ENCODE measurements at places on chromosomes 4 and X.

GRCh38 chrX:48541140-48541814 lies 1.8 kb downstream of the TBC1D25 start:
- no peak for DNase-seq

DNA sequence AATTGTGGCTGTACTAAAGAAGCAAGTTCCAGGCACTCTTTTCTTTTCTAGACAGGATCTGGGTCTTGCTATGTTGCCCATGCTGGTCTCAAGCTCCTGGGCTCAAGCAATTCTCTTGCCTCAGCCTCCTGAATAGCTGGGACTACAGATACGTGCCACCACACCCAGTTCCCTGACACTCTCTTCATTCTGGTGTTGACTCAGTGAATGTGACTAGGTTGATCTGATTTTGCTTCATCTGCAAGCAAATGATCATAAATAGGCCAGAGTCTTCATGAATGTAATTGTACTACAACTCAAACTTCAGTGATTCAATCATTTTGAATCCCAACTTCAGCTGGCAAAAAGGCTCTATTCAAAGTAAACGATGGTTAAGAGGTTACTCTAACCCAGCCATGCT lies 78.5 kb downstream of the APBB2 start:
- no peak for DNase-seq

DNA sequence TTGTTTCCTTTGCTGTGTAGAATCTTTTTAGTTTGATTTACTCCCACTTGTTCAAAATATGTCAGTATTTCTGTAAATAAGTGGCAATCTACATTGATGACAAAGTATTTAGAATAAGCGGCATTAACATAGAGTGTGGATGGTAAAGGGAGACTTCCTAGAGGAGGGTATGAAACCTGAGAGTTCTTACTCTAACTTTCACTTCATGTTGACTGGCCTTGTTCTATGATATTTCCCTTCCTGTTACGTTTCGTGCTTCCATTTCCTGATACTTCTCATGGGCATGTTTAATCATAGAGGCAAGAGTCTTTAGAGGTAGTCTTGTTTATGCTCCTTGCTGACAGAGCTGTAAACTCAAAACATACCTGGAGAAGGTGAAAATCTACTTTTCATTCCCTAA lies 408.9 kb downstream of the GLUD2 start:
- no peak for DNase-seq

DNA sequence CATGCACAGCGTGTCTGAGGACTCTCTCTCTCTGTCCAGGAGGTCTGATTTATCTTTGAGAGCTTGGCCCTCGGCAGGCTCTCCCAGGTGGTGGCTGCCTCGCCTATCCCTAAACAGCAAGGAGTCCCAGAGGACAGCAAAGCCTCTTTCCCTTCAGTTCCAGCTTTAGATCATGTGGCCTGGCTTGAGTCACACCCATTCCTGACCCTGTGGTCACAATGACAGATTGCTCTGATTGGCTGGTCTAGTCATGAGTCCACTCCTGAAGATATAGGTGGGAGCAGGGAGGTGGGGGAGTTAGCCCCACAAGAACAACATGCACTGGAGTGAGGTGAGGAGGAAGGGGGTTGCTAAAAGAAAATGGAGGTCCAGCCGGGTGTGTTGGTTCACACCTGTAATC lies 12.1 kb upstream of the PORCN start:
- no peak for DNase-seq

DNA sequence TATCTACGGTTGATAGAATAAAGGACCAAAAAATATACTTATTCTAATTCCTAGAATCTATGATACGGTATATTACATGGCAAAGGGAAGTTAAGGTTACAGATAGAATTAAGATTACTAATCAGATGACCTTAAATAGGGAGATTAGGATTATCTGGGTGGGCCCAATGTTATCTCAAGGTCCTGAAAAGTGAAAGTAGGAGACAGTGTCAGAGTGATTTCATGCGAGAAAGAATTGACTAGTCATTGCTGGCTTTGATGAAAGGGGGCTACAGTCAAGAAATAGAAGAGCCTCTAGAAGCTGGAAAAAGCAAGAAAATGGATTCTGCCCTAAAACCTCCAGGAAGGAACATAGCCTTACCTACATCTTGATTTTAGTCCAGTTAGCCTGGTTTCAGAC lies 176.9 kb upstream of the PPP1R2C start:
- DNase-seq = no peak

- no peak for DNase-seq
Measured at GRCh38 chr4:104532677-104533076, 38.0 kb upstream of the CXXC4 start.

GRCh38 chr4:154067786-154068185 lies 278.9 kb upstream of the SFRP2 start:
- DNase-seq = no peak

GRCh38 chr4:151993521-151993920 lies 232.7 kb upstream of the GATB start:
- no peak for DNase-seq

DNA sequence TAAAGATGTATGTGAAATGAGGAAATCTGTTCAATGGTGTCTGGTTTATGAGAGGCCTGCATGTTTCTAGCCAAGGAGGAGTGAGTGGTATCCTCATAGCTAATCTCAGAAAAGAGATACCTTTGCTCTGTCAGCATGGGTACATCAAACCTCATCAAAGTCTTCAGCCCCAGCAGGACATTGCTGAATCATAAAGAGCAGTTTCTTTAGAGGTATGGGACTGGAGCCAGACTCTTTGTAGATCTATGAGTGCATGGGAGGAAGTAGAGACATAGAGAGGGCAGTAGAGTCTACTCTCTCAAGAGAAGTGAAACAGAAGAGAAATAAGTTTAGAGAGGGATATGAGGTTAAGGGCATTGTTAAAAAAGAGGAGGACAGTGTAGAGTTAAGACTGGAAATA lies 1950.9 kb downstream of the ARAP2 start:
- DNase-seq = peak; percentile 82

GRCh38 chr4:127505203-127505602 lies 127.6 kb upstream of the INTU start:
- DNase-seq = peak; percentile 89

GRCh38 chrX:330726-331150 lies 12.1 kb upstream of the GTPBP6 start:
- no peak for DNase-seq

GRCh38 chr4:98711526-98711925 lies 53.1 kb upstream of the TSPAN5 start:
- peak; percentile 19 for DNase-seq

DNA sequence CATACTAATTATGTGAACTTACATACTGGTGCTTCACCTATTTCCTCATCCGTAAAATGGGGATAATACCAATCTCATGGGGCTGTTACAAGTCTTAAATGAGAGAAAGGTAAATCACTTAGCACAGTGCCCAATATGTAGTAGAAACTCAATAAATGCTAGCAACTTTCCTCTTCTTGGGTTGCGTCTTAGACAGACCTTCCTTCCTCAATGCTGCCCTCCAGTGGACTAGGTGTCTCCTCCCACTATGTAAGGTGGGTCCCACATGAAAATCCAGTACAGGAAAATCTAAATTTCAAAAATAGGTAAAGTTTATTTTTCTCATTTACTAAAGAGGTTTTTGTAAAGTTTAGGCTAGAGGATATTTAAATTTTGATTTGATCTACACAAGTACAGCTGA lies 20.6 kb downstream of the ZDHHC9 start:
- peak; percentile 45 for DNase-seq

GRCh38 chr4:162874748-162875147 lies 291.9 kb downstream of the NAF1 start:
- DNase-seq = no peak

DNA sequence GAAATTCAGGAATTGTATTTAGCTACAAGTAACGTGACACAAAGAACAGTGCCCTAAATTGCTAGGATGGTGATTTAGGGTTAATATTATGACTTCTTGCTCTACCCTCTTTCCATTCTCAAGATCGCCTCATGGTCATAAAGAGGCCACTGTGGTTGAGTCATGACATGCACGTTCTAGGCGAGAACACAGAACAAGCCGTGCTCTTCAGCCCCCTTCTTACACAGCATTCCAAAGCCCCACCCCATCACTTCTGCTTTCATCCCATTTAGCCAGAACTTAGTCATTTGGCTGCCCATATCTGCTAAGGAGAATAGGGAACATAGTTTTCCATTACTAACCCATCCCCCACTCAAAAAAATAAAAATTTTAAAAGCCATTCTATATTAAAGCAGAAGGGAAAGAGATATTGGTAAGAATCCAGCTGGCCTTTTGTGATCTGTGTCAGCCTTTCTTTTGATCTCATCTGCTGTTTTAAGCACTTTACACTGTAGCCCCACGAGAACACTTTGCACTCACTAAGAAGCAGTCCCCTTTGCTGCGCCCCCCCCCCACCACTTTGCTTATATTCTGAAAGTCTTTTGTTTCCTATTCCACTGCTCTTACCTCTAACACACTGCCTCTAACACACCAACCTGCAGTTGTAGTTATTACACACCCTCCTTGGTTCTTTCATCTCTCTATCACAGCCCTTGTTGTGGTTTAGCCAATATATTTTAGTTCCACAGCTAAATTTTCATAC lies 28.4 kb downstream of the NPNT start:
- peak; percentile 7 for DNase-seq

GRCh38 chrX:39311646-39312045 lies 510.4 kb downstream of the MID1IP1 start:
- DNase-seq = no peak

DNA sequence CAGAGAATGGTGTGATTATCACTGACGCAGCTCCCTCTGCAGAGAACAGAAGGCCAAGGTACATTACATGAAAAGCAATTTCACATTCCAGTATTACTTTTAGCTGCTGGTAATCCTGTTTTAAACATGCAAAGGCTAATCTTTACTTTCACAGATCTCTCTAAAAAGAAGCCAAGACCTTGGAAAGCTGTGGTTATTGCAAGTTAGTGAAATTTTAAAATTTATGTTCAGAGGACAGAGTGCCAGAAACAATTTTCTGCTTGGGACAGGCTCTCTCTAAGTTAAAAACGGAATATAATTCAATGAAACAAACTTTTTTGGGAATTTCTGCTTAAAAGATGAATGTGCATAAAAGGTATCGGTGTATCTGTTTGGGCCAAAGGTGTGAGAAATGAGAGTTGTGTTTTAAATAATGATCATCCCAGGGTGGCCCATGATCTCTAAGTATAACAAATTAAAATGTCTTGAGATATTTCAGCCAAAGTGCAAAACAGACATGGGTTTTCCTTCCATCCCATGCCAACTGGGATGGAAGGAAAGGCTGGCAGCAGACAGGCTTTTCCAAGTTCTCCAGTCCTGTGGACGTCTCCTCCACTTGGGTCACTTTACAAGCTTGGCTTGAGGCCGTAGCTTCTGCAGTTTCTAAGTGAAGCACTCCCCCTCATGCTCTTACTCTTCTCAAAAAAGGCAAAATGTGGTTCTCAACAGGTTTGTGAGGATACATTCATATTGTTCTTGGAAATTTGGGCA lies 118.0 kb downstream of the DRD5 start:
- DNase-seq = no peak

GRCh38 chr4:147576084-147576483 lies 41.1 kb upstream of the TMEM184C start:
- DNase-seq = no peak

DNA sequence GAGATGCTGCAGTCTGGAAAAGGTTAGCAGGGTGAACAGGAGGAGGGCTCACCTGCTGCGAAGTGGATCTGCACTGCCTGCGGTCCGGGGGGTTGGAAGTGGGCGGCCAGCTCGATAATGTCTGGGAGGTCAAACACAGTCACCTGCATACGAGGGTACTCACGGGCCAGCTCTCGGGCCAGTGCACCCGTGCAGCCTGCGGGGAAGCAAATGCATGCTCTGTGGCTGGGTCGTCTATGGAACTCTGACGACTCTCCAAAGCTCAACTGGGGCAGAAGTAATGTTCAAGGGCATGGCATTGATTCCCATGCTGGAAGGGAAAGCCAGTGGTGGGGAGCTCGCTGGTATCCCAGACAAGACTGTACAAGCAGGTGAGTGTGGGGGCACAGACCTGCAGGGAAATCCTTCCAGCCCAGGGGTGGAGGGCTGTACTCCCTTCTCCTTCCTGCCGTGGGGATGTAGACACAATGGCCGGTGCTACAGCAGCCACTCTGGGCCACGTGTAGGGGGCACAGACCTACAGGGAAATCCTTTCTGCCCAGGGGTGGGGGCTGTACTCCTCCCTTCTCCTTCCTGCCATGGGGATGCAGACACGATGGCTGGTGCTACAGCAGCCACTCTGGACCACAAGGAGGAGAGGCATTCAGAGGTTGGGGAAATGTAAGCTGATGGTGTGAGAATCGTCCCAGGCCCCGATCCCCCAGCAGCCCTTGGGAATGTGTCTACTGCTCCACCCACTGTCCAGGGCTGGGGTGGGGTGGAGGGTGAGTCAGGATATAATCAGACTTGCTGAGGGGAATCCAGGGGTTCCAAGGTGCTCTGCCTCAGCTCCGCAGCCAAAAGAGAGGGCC lies 26.2 kb upstream of the SLC25A6 start:
- DNase-seq = no peak

GRCh38 chr4:82900066-82900410 lies 497 bp upstream of the THAP9 start:
- no peak for DNase-seq

DNA sequence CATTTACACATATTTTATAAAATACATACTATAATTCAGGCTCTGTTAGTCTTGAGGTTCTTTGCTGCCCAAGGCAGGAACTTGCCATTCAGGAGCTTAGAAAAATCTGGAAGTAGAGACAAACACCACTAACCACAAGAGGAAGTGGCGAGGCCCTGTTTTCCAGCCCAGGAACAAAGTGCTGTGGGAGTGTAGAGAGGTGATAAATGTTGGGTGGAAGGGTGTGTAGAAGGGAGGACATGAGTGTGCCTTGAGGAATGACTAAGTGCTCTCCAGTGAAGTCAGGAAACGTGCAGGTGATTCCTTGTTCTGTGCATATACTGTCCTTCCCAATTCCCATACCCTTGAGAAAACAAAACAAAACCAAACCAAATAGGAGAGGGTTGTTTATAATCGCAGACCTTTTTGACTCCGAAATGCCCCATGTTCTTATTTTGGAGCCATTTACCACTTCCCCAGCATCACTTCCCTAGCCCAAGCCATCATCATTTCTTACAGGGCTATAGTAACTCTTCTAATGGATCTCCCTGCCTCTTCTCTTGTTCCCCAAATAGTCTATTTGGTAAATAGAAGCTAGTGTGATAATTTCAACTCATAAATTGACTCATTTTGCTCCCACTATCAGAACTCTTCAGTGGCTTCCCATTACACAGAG lies 83.2 kb downstream of the GPAT3 start:
- peak; percentile 37 for DNase-seq

GRCh38 chr4:125719987-125720386 lies 405.2 kb downstream of the FAT4 start:
- peak; percentile 36 for DNase-seq

Data from astrocyte of the spinal cord (primary cell).